RKO (cell line): ENCODE measurements at places on chromosomes 7 and 10.

DNA sequence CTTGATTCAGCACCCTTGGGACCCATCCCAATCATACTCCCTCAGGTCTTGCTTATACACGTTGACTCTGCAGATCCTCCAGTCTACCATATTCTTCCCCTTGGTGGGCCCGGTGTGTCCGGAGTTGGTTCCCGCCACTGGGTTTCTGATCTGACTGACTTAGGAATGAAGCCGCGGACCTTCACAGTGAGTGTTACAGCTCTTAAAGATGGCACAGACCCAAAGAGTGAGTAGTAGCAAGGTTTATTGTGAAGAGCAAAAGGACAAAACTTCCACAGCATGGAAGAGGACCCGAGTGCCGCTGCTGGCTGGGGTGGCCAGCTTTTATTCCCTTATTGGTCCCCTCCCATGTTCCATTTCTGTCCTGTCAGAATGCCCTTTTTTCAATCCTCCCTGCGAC lies 5.9 kb upstream of the GDF10 start:
- DNase-seq: no peak

- peak; percentile 48 for DNase-seq
Observed at GRCh38 chr7:132739271-132739955, 163.1 kb upstream of the PLXNA4 start.

- DNase-seq: peak; percentile 68
Observed at GRCh38 chr7:73841689-73842066, 638 bp downstream of the METTL27 start.

GRCh38 chr7:154770361-154770760 lies 232.6 kb downstream of the PAXIP1 start:
- no peak for DNase-seq

- no peak for DNase-seq
Observed at GRCh38 chr7:17781491-17782215, 158.6 kb downstream of the SNX13 start.

GRCh38 chr7:156374335-156374734 lies 266.2 kb upstream of the RNF32 start:
- no peak for DNase-seq

- DNase-seq: peak; percentile 99
Observed at GRCh38 chr10:48605786-48606529, 1.1 kb upstream of the ARHGAP22 start.

DNA sequence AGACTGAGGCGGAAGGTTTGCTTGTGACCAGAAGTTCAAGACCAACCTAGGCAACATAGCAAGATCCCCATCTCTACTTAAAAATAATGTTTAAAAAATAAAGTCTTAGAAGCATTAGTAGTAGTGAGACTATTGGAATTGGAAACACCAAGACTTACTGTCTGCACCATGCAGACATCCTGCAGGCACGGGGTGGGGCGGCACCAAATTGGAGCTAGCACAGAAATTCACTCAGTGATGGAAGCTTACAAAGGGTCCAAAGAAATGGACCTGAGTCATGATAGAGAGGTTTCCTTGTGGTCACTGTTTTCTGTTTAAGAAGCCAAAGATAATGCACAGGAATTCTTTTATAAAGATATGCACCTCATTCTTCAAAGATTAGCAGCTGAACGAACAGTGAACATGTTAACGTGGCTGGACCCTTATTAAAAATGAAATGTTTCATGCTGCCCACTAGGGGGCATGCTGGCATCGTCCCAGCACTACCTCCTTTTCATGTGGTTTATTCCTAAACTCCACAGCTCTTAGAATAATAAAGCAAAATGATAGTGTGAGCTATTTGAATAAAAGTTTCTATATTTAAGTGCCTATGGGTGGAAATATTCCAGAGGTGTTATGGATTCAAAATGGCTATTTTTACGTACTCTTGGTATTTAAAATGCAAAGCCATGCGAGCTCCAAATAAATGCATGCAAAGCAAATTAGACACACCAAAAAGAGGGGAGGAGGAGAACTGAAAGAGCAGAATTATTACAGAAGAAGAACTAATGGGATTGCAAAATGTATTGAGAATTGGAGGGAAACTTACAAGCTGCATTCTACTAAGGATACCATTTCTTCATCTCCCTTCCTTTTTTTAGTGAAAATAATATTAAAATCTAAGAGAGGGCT lies 28.6 kb downstream of the PDSS1 start:
- DNase-seq: peak; percentile 74
